CD14-positive monocyte (primary cell): ENCODE measurements at places on chromosomes 4 and X. TPM values are rescaled to one million over a fixed set of nuclear protein-coding genes. Genes with fewer than 3 reads are reported as not detected.

- peak; percentile 62 for DNase-seq
Observed at GRCh38 chrX:45697591-45697990, 496.9 kb upstream of the DIPK2B start.

DNA sequence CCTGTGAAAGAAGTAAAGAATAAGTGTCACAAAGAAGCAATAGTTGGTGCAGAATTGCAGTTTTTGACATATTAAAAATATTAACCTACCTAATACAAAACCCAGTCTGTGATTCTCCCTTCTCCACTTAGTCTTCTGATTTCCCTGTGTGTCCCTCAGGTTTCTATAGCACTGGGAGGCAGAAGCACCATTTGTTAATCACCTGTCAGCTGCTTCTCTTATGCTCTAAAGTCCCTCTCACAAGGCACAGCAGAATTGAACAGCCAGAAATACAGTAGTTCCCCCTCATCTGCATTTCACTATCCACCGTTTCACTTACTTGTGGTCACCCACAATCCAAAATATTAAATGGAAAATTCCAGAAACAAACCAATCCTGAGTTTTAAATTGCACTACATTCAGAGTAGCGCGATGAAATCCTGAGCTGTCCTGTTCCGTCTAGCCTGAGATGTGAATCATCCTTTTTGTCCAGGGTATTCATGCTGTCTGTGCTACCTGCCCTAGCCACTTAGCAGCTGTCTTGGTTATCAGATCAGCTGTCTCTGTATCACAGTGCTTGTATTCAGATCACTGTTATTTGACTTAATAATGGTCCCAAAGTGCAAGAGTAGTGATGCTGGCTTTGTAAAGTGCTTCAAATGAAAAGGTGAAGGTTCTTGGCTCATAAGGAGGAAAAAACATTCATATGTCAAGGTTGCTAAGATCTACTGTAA is 984.1 kb upstream of the GRID2 start:
- DNase-seq: no peak

The IDUA gene
- polyA plus RNA-seq: 6.4 TPM

- no peak for DNase-seq
Observed at GRCh38 chrX:28599957-28600356, 12.7 kb downstream of the IL1RAPL1 start.

DNA sequence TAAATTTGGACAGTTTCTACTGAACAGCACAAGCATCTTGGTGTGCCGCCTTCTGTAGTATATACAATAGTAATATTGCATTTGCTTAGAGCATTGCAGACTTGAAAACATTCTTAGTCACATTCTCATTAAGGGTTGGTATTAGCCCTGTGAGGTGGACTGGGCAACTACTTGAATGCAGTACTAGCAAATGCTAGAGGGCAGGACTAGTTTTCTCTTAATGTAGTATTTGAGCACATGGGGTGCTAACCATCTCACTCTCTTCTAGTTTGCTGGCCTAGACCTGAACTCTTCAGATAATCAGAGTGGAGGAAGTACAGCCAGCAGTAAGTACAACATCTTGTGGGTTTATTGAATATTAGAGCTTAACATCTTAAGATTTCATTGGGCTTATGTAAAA is 3.2 kb downstream of the DDX3X start:
- DNase-seq: no peak

- DNase-seq: no peak
Observed at GRCh38 chr4:7652006-7652405, 217.3 kb upstream of the PSAPL1 start.

DNA sequence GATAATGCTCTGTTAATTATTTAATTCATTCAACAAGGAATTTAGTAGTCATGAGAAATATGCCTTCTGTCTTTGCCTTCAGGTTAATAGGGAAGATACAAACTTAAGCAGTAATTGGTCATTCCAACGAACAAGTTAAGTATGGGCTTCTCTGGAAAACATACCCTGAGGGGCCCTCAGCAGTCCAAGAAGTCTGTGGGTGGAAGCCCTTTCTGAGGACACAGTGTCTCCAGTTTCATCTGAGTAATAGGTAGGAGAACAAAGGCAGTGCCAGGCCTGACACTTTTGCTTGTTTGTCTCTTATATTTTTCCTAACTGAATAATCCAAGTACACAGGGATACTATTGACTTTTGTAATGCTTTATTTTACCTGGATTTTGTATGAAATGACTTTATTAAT is 262.5 kb downstream of the FBXW7 start:
- DNase-seq: no peak

DNA sequence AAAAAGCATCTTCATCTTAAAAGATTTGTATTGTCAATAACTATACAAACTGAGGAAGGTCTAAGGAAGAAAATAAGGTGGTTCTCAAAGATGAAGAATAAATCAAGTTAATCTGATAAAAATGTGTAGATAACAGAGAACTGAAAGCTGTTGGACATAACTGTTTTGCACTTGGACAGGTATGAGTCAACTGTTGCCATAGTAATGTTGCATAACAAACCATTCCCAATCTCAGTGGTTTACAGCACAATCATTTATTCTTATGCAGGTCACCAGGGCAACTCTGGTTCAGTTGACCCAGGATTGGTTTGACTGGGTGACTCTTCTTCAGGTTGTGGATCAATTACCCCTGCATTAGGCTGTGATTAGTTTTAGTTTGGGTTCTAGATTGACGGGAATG is 2197.7 kb downstream of the ARAP2 start:
- no peak for DNase-seq

DNA sequence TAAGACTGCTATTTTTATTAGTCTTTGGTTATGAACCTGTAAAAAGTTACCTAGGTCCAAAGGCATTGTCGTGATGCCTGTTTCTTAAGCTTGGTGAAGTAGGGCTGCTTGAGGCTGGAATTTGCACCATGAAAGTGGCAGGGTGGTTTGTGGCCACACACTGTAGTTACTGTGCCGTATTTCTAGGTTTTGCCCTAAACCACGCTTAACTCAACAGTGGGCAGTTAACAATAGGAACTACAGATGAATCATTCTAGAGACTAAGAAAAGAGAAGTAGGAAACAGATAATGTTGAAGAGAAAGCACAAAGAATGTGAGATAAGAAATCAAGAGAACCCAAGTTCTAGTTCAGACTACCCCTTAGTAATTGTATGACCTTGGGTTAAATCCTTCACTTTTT is 11.5 kb downstream of the ETNPPL start:
- no peak for DNase-seq

The PLXNB3 gene
- not detected for polyA plus RNA-seq

DNA sequence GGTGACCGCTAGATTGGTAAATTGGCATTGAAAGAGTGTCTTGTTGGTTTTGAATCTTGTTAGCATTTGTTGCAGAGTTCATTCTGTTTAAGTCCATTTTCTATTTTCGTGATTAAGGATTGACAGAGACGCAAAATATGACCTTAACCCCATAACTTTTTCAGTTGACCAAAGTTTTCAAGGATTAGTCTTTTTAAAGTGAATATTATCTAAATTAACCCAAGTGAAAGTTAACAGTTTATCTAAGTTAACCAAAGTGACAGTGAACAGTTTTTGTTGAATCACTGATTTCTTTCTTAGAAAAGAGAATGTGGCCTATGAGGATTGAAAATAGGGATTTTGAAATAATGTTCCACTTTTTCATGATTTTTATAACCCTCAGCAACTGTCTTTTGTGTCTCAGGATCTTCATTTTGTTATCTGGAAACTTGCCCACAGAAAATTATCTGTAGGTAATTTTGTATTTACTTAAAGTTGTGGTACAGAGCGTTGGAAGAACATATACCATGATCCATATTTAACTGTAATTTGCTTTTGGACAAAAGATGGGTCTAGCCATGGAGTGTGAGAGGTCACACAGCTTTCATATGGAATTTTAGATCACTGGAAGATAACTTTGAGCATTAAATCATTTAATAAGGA is 3.3 kb downstream of the CPEB2 start:
- no peak for DNase-seq

The TCEANC gene
- 1.6 TPM for polyA plus RNA-seq
